ENCODE measurements at places on chromosomes 1 and 21.

- DNase-seq, result no peak
Measured at GRCh38 chr1:5634893-5635292, 357.3 kb downstream of the NPHP4 start.

GRCh38 chr1:232704694-232705680 is 75.1 kb upstream of the SIPA1L2 start:
- DNase-seq, result no peak

DNA sequence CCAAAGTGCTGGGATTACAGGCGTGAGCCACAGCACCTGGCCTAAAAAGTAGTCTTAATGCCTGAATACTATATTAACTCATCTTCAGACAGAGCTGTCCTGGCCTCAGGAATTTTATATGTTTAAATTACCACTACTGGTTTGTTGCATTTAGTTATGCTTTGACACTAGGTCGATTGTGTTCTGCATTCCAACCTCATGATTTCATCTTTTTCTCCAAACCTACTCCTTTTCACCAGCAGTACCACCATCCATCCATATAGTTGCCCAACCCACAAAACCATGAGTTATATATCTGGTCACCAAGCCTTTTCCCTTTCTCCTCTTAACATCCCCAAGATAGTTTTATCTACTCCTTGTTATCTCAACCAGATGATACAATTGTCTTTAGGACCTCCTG is 22.6 kb downstream of the FMO5 start:
- no peak for DNase-seq

- DNase-seq, result no peak
Measured at GRCh38 chr21:43741423-43742096, 22.6 kb downstream of the PDXK start.

DNA sequence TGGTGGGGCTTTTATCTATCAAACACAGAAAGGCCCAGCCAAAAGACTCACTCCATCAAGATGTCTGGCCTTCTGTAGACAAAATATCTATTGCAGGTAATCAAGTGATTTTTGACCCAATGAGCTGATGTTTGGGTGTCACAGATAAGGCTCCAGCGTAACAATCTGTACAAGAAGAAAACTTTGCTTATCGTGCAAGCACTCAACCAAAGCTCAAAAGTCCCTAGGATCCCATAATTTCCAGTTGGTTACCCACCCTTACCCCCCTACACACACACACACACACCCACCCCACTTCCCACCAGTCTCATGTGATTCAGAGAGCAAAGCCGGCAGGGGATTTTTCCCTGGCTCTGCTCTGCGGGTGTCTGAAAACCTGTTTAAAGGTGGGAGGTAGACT is 5.8 kb downstream of the ITPKB start:
- no peak for DNase-seq

- no peak for DNase-seq
Measured at GRCh38 chr1:199163670-199164069, 524.8 kb downstream of the PTPRC start.

DNA sequence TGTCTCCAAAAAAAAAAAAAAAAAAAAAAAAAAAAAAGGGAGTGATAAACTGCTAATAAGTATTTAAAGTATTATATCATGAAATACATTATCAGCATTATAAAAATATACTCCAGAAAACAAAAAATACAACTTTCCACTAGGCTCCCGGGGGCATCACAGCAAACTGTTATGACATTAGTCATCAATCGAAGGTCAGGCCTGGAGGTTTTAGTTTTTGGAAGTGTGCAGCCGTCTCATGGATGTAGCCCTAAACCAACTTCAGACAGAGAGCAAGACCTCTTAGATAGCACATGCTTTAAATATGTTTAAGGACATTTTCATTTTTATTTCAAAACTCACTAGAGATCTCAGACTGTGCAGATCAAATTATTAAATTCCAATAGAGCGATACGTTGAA is 106.3 kb downstream of the RERE start:
- no peak for DNase-seq

DNA sequence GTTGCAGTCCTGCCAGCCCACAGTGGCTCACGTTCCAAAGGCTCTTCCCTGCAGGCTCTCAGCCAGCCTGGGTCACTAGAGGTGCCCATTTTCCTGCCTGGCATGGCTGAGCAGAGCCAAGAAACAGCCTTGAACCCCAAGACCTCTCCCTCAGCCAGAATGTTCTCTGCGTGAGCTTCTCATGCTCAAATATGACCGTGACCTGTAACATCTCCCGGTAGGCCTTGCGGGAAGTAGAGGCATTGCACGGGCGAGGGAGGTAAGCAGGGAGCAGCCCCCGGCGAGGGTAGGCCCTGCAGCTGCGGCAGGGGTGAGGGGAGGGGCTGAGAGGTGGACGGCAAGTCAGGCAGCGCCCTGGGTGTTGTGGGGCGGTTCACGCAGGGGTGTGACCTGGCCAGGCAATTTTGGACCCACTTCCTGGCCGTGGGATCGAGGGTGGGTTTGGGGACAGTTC is 20.0 kb downstream of the RRP1 start:
- no peak for DNase-seq

GRCh38 chr21:21973806-21974205 is 975.6 kb downstream of the NCAM2 start:
- no peak for DNase-seq

DNA sequence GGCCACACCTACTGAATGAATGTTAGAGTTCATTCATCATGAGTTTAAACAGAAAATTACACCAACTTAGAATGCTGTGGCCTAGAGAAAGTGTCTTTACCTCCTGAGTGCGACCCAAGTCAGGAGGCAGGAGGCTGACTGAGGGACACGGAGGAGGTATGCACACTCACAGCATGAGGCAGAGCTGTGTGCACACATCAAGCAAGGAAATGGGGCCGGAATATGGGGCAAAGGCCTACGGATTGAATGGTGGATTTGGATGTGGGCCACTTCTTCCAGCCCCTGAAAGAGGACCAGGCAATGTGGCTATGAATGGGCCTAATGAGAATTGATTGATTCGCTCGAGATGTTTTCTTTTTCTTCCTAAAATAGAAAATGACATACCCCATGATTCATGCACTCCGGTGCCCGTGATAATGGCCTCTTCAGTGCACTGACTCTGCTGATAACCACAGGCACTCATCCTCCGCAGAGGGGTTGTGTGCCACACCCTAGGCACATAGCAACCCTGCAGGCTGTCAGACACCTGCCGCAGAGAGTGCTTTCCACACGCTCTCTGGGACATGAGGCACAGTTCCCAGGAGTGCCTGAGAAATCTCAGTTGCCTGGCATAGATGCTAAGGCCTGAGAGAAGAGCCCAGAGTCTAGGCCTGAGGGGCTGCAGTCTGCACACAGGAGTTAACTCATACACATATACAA is 155.5 kb downstream of the GLUL start:
- DNase-seq, result no peak

DNA sequence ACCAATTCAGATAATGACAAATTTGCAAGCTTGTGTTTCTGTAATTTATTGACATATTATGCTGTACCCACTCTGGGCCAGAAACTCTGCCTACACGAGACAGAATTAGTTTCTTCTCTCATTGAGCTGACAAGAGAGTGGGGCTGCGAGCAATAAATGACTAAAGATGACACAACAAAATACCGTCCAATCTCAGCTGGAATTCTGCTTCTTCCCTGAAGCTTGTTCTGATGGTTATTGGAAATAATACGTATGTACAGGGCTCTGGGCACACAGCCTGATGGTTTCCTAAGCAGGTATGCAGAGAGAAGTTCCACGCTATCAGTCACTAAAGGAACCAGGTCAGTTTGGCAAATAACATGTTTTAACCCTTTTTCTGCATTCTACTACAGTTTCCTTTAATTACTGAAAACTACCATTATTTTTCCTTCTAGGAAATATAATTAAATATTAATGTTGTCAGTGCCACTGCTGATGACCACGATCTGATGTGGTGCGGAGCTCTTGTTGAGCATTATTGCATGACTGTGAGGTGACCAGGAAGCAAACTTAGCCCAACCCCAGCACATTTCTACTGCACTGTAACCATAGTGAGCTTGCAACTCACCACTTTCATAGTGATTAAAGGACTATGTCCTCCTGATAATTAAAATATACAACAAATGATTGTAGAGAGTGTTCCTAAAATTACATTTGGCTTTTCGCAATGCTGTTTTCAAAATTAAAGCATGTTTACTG is 221.4 kb upstream of the L1TD1 start:
- no peak for DNase-seq

DNA sequence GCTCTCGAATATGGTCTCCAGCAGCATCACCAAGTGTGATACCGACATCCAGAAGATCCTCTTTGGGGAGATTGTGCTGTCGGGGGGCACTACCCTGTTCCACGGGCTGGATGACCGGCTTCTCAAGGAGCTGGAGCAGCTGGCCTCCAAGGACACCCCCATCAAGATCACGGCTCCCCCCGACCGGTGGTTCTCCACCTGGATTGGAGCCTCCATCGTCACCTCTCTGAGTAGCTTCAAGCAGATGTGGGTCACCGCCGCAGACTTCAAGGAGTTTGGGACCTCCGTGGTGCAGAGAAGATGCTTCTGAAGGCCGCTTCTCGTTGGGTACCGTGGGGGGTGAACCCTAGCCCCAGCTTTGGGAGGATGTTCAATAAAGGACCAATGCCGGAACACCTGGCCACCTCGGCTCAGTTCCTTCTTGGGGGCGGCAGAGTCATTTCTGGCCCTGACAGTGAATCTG is 1.3 kb downstream of the ACTRT2 start:
- DNase-seq, result no peak

DNA sequence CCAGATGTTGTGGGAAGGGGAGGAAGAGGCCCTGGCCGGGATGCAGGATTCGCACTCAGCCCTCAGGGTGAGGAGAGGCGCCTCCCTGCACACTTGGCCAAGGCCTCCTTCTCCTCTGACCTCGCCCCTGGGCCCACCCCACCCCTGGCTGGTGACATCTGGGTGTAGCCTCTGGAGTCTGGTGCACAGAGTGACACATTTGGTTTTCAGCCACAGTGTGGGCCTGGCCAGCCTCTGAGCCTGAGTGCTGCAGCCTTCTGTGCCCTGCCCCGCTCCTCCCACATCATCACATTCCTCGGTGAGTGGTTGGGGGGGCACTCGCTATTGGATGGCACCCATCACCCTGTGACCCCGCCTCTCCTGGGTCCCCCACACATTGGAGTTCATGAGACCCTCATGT is 45.8 kb downstream of the PRDM16 start:
- no peak for DNase-seq

- no peak for DNase-seq
Measured at GRCh38 chr1:23661887-23662286, 29.7 kb upstream of the RPL11 start.

GRCh38 chr1:54551891-54552290 is 3.9 kb downstream of the ACOT11 start:
- DNase-seq, result no peak

GRCh38 chr1:191528275-191528674 is 630.0 kb upstream of the RGS18 start:
- no peak for DNase-seq
